ENCODE measurements at places on chromosomes 3 and 15.

DNA sequence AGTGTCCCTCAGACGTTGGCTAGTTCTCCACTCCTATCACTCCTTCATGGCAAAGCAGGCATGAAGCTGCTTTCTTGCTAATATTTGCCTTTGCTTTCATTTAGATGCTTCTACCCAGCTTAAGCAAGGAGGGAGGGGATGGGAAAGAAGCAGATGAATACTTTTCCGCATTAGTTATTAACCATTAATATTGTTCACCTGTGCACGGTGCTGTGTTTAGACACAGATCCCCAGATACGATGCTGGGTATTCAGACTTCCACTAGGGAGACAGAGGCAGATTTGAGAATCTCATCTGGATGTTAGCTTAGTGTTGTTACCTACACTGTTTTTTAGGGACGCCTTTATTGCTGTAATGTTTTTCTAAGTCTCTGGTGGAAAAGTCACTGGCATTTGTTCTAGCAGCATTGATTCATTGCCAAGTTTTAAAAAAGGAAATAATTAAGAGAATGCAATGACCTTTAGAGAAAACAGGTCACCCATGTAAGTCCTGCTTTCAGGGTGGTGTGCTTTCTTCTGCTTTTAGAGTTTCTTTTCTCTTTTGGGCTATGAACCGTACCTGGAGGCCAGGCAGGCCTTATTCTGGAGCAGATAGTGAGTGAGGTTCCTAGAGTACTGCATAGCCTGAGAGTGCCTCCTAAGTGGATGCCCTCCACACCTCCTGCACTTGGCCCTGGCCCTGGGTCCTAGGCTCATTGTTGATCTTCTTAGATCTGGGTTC, 55.5 kb downstream of the MYZAP start:
- DNase-seq = no peak

GRCh38 chr15:86183596-86184491, 104.2 kb downstream of the AGBL1 start:
- DNase-seq = no peak

- DNase-seq = no peak
These were observed 92.6 kb upstream of the CTNNB1 start for GRCh38 chr3:41106691-41107090.

DNA sequence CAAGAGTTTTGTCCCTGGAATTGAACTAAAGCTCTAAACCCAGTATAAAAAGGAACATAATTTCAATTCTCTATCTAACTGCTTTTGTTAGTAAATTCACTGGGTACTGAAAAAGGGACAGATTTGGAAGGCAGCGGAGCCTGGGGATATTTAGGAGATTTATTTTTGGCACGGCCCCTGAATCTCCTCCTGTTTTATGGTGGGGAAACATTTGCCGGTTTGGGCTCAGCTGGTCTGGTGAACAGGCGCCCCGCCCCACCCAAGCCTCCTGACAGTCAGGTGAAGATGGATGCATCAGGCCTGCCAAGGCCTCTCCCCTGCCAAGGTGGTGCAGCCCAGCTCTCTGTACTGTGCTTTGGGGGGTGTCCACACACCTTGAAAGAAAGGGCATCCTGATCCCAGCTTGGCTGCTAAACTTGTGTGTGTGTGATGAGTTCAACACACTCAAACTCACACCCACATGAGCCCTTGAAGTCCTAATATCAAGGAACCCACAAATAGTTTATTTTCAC, 46.3 kb downstream of the EBLN2 start:
- DNase-seq = no peak

DNA sequence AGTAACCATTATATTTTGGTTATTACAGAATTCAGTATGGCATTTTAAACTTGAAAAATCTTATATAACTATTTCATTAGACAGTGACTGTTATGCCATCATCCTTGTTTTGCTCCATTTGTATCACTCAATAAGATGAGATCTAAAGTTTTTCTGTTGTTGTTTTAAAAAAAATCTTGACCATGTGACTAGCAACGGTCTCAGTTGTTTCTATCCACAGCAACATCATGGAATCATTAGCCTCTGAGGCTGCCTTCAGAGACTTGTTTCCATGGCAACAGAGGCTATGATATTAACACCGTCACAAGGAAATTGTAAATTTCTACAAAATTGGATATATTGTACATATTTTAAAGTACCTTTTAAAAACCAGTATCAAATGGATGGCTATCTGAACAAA, 129.8 kb downstream of the DLG1 start:
- peak; percentile 33 for DNase-seq

DNA sequence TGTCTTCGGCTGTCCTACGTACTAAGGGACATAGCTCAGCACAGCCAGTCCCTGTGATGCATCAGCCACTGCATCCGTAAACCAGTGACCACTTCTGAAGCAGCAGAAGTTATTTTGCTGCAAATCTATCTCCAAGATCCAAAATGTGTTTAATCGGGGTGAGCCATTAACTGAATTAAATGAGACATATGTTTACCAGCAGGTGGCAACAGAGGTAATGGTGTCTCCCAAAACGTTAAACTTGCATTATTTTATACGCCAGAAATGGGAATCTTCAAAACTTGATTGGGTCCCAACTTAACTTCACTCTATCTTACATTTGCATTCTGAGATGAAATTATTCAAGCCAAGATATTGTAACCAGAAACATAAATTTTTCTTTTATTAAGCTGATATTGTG, 75.3 kb upstream of the BOC start:
- peak; percentile 22 for DNase-seq

DNA sequence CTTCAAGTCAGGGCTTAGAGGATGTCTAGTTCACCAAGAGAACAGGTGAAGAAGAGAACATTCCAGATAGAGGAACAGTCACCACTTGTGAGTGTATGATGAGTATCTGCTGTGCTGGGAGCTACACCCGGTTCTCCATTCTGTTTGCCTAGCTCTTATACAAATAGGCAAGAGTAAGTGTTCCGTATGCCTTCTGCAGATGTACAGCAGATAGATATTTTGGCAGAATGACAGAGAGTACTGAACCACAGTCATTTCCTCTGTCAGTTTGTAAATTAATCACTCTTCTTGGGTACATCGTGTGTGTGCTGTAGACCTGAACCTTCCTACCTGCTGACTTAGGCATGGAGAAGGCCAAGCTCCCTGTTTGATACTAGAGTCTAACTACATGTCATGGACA, 108.3 kb upstream of the CTDSPL start:
- DNase-seq = no peak

DNA sequence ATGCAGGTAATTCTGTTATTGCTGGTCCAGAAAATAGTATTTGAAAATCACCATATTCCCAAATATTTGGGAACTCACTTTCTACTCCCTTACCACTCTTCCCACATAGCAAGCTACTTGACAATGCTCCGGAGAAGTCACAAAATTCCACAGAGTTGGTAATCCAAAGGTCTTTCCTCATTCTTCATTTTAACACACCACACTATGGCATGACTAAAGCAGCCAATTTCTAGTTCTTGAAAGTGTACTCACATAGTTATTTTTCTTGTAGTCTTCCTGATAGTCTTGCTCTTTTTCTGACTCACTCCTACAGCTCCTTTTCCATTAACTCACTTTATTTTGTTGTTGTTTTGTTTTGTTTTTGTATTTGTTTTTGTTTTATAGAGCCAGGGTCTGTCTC, 67.2 kb downstream of the MYO9A start:
- DNase-seq = peak; percentile 12

- DNase-seq = peak; percentile 69
These were observed 92.8 kb upstream of the DCBLD2 start for GRCh38 chr3:98994128-98994762.

- DNase-seq = peak; percentile 2
These were observed 157.9 kb downstream of the MEX3B start for GRCh38 chr15:81887912-81888311.

- DNase-seq = no peak
These were observed 174.3 kb upstream of the BCL6 start for GRCh38 chr3:187919544-187919943.

DNA sequence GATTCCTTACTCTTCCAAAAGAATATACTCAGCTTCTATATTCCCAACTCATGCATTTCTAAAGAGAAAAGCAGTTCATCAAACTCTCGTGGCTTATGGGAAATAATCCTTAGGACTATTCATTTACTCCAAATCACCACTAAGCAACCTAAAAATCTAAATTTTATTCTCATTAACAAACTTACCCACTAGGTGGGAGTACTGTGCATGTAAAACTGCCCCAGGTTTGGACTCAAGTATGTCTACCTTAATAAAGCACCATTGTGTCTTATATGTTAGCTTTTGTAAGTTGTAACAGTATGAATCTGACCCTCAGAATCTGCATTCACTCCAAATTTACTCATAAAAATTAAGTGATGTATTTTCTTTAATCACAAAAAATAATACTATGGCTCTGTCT, 25.3 kb downstream of the RAD18 start:
- DNase-seq = peak; percentile 56

DNA sequence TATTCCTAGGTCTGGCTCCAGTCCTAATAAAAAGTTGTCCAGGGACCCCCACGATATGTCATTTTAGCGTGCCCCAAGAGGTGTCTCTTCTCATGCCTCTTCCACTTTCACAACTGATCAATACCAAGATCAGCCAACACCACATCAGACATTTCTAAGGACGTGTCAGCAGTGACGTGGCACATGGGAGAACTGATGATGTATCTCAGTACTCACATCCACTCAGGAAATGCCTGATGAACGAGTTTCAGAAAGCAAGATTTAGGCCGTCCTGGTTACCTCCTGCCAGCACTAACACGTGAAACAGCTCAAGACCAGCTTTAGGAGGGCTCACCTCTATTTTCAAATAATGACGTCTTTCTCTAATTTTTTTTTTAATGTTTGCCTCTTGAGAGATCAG, 19.6 kb downstream of the VGLL4 start:
- no peak for DNase-seq

DNA sequence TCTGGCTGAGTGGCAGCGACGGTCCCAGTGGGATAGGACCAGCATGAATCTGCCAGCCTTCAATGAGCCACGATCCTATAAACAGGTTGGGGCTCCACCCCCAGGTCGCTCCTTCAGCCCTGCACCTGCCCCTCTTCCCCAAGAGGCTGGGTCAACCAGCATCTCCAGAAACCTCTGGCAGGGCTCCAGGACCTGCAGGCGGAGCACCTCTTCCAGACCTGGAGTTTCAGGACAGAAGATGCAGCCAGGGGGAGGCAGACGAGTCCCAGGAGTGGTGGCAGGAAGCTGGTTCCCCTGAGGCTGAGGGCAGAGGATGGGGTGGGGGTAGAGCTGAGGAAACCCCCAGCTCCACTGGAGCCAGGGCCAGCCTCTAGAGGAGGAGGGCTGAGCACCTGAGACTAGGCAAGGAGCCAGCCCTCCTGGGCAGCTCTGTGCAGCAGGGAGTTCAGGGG, at the start of gene PLA2G4D:
TSS of gene PLA2G4D (minus strand) at position 51 of the 452 bp plus-strand sequence. CDS start 103 bp downstream, outside the sequence.
- DNase-seq = no peak

DNA sequence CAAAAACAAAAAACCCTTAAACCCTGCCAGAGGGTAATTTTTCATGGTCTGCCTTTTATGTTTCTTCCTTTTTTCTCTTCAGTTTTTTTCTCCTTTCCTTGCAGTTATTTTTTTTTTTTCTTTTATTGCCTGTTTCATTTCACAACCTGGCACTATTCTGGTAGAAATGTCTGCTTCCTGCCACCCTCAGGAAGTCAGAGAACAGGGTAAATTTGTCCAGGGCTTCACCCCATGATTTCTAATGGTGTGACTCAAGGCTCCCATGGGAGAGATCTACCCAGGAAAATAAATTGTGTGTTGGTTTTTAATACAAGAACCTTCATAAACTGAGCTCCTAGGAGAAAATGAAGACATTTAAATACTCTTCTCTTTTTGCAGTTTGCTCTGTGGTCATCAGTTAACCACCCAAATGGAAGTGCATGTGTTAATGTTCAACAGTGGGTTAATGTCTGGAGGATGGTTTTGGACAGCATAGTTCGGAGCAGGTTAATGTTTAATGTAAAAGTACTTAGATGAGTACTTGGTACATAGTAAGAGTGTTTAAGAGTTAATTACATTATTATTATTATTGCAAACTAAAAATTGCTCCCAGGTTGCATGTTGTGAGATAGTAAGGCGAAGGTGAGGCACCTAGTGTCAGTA, 45.9 kb downstream of the CGNL1 start:
- DNase-seq = no peak

DNA sequence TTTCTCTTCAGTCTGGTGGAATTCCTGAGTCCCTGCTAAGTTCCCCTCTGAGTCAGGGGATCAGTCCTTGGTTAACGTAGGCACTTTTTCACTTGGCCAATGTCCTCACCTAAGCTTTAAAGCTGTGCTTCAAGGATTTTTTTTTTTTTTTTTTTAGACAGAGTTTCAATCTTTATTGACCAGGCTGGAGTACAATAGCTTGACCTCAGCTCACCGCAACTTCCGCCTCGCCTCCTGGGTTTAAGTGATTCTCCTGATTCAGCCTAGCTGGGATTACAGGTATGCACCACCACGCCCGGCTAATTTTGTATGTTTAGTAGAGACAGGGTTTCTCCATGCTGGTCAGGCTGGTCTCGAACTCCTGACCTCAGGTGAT, 220.3 kb downstream of the STT3B start:
- no peak for DNase-seq

DNA sequence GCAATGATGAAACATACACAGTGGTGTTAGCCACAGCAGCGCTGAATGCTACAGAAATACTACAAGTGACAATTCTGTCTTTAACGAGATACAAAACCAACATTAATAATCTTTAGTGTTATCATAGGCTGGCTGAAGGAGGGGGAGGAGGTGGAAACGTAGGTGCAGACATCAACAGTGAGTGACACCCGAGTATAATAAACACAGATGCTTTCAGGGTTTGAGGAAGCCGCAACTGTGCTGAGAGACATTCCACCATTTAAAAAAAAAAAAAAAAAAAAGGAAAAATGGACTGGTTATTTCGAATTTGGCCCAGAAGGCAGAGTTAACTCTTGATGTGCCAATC, 4.3 kb upstream of the IGDCC3 start:
- no peak for DNase-seq

DNA sequence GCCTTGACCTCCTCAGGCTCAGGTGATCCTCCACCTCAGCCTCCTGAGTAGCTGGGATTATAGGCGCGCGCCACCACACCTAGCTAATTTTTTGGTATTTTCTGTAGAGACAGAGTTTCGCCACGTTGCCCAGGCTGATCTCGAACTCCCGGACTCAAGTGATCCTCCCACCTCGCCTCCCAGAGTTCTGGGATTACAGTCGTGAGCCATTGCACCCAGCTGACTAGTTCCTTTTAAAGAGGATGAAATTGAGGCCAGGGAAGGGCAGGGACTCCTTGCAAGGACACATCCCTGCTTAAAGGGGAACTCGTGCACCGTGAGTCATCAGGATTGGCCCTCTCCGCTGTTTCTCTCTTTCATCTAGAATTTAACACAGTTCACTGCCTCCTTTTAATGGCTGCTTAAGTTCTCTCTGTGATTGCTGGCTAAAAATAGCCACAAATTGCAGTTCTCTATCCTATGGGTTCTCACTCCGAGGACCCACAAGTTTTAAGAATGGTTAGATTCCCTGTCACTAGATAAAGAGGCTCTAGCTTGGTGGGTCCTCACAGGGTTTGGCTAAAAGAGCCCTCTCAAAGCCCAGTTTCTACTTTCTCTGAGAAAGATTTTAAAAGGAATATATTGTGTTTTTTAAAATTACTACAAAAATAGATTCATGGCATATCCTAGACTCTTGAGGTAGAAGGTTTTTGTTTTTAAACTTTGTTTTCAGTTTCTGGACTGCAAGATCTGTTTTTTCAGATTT, 1.4 kb downstream of the CRTAP start:
- DNase-seq = peak; percentile 89
